Activated effector memory CD4-positive, alpha-beta T cell treated with anti-CD3 and anti-CD28 coated beads, Interleukin-2, amount 50 U/mL, for 16 hours (primary cell): ENCODE measurements at places on chromosomes 2 and 18.

DNA sequence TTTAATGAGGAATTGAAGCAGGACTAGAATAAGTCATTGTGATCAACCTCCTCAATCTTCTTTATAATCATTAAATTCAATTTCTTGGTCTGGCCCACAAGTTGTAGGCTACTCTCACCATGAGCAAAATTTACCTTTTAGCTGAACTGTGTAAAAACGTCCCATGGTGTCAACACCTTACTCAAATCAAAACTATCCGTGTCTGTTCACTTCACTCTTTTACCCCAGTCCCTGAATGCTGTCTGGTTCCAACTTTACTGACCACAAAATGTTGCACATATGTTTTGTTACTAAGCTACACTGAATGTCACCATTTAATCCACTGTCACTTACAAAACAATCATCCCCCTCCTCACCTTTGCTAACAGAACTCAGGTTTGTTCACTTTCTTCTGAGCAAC, 951.6 kb upstream of the SLC39A10 start:
- DNase-seq: no peak

DNA sequence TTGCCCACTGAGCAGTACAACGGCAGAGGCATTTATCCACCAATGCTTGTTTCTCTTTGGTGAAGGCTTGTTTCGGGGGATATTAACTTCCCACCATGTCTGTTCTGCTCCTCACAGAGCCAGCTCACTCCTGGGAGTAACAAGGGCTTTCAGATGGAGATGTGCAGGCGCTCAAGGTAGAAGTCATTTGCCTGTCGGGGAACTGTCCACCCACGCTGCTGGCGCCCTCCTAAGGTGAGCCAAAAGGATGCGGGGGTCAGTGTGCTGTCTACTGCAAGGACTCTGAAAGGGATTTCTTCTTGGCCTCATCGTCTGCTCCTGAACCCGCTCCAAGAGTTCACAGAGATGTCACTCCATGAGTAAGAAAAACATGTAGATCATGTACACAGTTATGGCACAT, 57.0 kb upstream of the CYRIA start:
- DNase-seq: no peak

DNA sequence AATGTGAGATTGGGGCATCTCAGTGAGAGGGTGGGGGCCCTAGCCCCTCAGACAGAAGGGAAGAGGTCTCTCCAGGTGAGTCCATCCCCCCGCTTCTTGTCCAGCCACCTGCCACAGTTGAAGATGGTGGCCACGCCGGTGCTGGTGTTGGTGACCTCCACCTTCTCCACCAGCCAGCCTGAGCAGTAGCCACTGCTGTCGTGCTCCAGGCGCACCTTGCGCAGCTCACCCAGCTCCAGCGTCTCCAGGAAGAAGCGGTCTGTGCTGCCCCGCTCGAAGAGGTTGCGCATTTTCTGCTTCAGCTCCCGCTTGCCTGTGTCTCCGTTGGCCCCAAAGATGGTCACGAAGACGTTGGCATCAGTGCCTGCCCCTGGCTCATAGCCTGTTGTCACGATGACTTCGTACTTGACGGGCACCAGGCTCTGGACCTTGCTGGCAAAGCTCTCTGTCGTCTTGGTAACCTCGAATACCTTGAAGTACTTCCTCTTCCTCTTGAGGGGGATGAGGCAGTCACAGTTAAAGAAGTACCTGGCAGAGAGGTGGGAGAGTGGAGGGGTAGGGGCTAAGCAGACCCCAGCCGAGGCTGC, 179.5 kb downstream of the LOXHD1 start:
- no peak for DNase-seq

DNA sequence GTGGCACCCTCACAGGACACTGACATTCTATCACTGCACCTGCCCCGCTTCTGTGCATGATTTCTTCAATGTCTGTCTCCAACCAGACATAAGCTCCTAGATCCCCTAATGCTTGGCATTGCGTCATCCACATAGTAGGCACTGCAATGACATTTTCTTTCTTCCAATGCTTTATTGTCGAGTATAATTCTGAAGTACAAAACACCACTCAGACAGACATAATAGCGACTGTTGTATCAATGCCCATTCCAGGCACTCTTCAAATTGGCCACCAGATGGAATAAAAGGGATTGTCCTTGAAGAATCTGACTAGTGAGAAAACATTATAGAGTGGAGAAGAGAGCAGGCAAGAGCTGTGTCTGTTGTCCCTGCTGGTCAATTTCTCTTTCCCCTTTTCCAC, 89.0 kb downstream of the LPIN1 start:
- no peak for DNase-seq

DNA sequence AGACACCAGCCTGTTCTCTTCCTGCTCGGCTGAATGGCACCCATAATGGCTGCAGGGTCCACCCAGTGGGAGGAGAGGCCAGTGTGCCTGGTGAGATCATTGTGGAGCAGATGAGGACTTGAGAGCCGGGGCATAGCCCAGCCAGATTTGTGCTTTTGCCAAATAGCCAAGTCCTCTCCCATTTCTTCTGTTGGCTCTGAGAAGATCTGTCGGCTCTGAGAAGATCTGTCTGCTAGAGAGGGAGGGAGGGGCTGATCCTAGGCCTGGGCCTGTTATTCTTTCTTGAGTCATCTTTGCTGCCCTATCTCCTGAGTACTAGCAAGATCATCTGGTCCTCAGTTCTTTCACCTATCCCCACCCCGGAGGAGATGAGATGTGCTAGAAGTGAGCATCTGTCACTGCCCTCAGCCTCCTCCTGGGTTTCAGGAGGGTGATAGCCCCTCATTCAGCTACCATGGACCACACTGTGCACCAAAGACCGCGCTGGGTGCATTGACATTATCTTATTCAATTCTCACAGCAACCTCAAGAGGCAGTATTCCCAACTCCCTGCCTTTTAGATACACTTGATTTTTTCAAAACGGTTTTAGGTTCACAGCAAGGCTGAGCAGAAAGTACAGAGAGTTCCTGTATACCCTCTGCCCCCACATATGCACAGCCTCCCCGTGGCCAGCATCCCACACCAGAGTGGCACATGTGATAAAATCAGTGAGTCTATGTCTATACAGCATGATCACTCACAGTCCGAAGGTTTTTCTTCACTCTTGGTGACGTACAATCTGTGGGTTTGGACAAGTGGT, 98.6 kb downstream of the CAPN13 start:
- DNase-seq: peak; percentile 45

DNA sequence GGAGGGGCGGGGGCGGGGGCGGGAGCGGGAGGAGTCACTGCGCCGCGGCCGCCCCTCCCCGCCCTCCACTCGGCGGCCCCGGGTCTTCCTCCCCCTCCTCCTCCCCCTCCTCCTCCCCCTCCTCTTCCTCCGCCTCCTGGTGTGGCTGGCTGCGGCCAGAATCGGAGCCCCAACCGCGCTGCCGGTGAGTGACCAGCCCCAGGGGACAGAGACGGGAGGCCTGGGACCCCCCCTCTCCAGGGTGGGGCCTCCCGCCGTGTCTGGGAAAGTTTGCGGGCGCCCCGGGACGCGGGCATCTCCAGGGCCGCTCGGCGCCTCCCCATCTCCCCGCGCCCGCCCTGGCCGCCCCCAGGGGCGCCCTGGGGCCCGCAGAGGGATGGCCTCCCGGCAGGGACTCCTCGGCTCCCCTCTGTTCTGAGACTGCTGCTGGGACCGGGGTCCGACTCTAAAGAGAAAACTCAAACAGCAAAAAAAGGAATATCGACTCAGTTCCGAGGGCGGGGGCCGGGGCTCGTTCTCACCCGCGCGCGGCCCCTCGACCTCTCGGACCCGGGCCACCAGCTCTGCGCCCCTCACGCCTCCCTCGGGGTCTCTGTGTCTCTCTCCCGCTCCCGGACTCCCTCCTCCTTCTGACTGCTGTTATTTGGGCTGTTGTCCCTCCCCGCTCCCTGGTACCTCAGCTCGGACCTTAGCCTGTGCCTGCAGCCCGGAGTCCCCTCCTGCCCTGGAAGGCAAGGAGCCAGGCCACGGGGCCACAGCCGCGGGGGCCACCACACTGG, at the start of gene STON1:
STON1 (plus strand) TSS at position 122 of the 779 bp plus-strand sequence. CDS start 50,480 bp downstream, outside the sequence.
- DNase-seq: peak; percentile 72

GRCh38 chr2:29741132-29741531, 180.3 kb downstream of the ALK start:
- DNase-seq: no peak
